Fibroblast of skin of right biceps (primary cell): ENCODE measurements at places on chromosomes 6 and 20.
A peak's percentile ranks its signal among the peaks of the same experiment; 100 is the strongest.

- peak; percentile 95 for DNase-seq
Measured at GRCh38 chr6:105675715-105676397, 273.0 kb upstream of the PREP start.

- DNase-seq = no peak
Measured at GRCh38 chr6:167571550-167571949, 246.7 kb downstream of the TTLL2 start.

DNA sequence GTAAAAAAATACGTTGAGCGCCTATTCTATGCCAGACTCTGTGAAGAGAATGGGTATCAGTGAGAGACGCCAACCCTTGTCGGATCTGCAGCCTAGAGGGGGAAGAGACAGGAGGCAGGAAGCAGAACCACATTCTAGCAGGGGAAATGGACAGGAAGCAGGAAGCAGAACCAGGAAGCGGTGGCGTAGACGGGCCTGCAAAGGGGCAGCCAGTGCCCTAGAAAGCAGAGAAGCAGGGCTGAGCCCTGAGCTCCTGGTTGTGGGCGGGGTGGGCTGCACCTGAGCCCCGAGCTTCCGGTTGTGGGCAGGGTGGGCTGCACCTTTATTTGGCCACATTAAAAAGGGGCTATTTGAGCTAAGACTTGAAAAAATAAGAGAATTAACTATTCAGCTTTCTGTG is 71.9 kb downstream of the FAM120B start:
- no peak for DNase-seq

GRCh38 chr20:47791084-47791599 is 5.9 kb upstream of the SULF2 start:
- DNase-seq = no peak

GRCh38 chr20:1130847-1131246 is 12.4 kb downstream of the PSMF1 start:
- no peak for DNase-seq

DNA sequence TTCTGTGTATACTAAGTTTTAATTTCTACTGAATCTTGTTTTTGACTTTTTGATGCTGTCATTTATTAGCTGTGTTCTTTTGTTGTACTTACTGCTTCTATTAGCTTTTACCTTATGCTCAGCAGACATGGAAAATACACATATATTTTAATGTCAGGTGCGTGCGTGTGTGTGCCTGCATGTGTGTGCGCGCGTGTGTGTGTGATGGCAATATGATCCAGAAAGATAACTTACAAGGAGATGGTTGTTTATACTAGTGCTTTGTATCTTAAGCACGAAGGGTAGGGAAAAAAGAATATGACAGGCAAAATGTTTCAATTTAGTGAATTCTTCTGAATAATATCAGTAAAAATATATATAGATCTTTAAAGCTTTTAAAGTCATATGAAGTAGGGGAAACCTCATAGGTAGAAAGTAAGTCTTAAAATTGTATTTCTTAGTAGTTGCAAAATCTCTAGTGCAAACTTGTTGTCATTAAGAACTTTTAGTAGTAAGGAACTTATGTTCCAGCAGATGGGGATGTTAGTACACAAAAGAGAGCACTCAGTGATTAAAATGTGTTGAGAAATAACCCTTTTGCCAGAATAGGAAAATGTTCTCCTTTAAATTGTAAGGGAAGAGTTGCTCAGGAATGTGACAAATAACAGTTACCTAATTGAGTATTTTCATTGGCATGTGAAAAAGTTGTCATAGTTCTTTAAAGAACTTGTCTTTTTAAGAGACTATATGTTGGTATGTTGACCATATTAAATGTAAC is 13.2 kb downstream of the QKI start:
- peak; percentile 83 for DNase-seq

DNA sequence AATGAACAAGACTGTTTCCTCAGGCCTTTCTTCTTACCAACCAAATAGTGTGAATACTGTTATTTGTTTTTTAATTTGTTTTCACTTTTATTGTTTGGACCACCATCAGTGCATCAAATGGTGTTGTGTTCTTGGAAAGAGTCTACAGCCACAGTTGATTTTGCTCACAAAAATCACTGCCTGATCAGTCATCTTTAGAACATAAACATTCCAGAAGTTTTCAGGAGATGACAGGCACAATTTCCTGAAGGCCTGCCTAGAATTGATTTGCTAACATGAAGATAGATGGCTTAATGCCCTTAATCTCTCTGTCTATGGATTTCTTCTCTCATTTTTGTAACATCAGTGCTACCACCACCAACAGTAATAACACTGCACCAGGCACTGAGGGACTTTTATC is 13.5 kb downstream of the IL22RA2 start:
- peak; percentile 10 for DNase-seq

DNA sequence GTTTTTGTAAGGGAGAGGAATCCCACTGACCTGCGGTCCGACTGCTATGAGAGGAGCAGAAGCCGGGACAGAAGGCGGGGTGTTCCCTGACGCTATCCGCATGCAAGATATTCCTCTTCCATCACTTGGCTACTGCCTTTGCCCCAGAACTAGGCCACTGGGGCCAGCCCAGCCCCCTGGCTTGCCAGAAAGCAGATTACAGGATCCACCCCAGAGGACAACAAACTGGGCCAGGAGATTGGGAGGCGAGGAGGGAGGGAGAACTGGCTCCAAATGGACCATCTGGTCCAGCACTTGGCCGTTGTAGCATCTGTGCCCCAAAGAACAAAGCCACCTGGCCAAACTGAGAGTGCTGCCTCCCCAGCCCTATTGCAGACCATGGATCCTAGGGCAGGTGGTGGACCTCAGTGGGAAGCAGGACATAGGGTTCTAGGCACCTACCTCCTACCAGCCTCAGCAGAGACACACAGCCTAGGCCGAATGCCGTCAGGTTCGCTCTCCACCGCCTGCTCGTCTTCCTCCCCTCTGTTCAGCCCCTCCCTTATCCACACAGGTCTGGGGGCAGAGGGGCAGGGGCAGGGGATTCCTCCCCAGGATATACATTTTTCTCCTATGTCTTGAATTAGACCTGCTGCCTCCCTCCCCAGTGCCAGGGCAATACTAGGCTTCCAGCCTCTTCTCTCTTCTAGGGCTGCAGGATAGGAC is 4.0 kb downstream of the MDGA1 start:
- DNase-seq = no peak

GRCh38 chr6:111724505-111724904 is 118.8 kb upstream of the TRAF3IP2 start:
- DNase-seq = no peak

DNA sequence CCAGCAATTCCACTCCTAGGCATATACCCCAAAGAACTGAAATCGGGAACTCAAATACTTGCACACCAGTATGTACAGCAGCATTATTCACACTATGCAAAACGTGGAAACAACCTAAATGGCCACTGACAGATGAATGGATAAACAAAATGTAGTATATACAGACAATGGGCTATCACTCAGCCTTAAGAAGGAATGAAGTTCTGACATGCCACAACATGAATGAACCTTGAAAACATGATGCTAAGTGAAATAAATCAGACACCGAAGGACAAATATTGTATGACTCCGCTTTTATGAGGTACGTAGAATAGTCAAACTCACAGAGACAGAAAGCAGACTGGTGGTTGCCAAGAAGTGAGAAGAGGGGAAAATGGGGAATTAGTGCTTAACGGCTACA is 59.1 kb upstream of the CCN6 start:
- DNase-seq = no peak

GRCh38 chr6:169656546-169657283 is 45.1 kb downstream of the WDR27 start:
- DNase-seq = no peak

GRCh38 chr6:157649311-157650260 is 173.5 kb upstream of the SNX9 start:
- DNase-seq = no peak

- DNase-seq = no peak
Measured at GRCh38 chr6:141728330-141728729, 404.4 kb upstream of the GJE1 start.

- DNase-seq = no peak
Measured at GRCh38 chr20:58256842-58257241, 28.4 kb upstream of the ANKRD60 start.

GRCh38 chr6:99184696-99185095 is 164.8 kb downstream of the FAXC start:
- DNase-seq = no peak

GRCh38 chr20:17456279-17456678 is 74.9 kb downstream of the BFSP1 start:
- DNase-seq = no peak

- no peak for DNase-seq
Measured at GRCh38 chr6:21902628-21903169, 309.1 kb downstream of the SOX4 start.

GRCh38 chr6:144574796-144575195 is 289.7 kb downstream of the UTRN start:
- no peak for DNase-seq

- peak; percentile 87 for DNase-seq
Measured at GRCh38 chr20:43583982-43584432, 6.7 kb upstream of the IFT52 start.

- DNase-seq = no peak
Measured at GRCh38 chr6:71768356-71768755, 118.0 kb upstream of the RIMS1 start.

GRCh38 chr6:150409576-150410066 is 40.8 kb downstream of the IYD start:
- DNase-seq = peak; percentile 18

- DNase-seq = no peak
Measured at GRCh38 chr20:34305333-34306230, 2.4 kb upstream of the AHCY start.

DNA sequence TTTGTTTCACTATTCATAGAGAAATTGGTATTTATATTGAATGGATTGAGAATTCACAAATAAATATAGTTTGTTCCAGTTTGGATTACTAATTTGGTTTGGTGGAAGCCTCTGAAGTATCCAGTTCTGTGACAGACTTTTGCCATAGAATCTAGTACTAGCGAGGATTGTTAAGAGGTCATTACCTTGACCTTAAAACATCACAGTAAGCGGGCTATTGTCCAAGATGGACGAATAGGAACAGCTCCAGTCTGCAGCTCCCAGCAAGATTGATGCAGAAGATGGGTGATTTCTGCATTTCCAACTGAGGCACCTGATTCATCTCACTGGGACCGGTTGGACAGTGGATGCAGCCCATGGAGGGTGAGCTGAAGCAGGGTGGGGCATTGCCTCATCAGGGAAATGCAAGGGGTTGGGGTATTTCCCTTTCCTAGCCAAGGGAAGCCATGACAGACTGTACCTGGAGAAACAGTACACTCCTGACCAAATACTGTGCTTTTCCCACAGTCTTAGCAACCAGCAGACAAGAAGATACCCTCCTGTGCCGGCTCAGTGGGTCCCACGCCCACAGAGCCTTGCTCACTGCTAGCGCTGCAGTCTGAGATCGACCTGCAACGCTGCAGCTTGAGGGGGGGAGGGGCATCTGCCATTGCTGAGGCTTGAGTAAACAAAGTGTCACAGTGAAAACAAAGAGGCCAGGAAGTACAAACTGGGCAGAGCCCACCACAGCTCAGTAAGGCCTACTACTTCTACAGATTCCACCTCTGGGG is 66.4 kb upstream of the NEDD9 start:
- DNase-seq = no peak

DNA sequence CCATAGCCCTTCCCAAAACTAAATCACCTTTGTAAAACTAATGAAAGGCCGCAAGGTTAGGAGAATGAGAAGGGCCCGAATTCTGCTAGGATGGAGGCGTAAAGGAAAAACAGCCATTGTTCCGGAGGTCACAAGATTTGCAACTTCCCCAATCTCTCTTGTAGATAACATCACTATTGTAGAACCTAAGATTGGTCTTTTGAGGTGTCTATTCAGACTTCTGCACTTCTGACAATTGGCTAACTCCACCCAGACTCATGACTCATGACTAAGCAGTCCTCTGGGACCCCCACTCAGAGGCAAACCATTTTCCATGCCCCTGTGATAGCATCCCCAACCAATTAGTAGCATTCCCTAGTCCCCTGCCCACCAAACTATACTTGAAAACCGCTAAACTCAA is 210.5 kb upstream of the SHLD1 start:
- no peak for DNase-seq

- no peak for DNase-seq
Measured at GRCh38 chr6:157625111-157625510, 197.9 kb upstream of the SNX9 start.

GRCh38 chr6:16204653-16205376 is 33.6 kb upstream of the GMPR start:
- no peak for DNase-seq

DNA sequence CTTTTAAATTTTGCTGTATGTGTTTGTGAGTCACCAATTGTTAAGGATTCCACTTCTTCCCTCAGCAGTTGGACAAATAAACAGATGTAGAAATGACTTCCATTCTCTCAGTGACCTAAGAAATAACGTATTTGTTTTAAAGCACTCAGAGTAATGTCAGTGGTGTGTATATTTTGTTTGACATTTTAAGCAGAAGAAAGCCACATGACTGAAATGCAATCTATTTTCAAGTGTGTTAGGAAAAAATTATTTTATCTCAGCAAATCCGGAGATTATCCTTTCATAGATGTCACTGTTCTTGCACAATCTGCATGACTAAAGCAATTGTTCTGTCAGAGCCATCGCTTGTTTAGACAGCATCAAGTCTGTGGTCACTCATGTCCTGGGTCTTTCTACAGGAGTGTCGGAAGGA is 77.1 kb downstream of the JAG1 start:
- peak; percentile 61 for DNase-seq

DNA sequence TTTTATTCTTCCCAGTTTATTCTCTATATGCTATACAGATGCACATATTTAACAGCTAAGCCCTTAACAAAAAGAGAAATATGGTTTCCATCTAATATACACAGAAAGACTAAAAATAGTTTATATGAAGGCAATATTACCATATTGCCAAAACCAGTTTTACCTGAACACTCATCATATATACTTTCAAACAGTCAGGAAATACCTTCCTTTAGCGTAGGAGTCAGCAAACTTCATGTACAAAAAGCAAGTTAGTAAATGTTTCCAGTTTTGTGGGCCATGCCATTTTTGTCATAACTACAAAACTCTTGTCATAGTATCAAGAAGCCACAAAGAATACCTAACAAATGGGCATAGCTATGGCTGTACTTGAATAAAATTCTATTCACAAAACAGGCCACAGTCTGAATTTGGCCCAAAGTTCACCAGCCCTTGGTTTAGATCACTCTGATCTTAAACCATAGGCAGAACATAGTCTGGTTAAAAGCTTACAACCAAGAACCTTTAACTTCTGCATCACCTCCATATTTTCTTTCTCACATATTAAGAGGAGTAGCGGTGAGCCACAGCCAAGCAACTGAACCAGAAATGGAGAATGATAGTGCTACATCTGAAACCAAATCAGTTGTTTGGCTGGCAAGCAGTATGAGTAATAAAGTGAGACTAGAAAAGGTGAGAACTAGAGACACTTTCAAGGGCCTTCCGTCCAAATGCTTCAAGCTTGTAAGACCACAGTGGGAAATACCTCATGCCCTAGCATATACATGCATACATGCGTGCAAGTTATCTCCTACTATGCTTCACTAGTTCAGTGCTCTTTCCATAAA is 116.6 kb downstream of the PTPRK start:
- DNase-seq = no peak
